Pancreas (tissue), 10 donors: ENCODE measurements at places on chromosomes 11 and 22.

GRCh38 chr11:46588131-46588530 is 5.7 kb downstream of the AMBRA1 start:
- DNase-seq, result peak; percentile 1

DNA sequence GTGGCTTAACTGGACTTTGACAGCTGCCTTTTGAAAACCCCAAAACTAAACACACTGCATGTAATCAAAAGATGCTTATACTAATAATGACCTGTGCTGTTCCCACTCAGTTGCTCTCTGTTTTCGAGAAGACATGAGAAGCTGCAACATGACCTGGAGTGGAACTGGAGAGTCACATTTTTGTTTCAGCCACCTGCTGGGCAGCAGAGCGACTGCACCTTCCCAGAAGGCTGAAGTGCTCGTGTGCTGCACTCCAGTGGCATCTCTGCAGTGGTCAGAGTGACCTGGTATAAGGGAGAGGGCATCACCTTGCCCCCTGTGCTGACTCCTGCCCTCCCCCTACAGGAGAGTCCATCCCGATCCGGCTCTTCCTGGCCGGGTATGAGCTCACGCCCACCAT is 8.6 kb downstream of the THYN1 start:
- no peak for DNase-seq

GRCh38 chr11:8167796-8168195 is 1.0 kb downstream of the RIC3 start:
- DNase-seq, result no peak

DNA sequence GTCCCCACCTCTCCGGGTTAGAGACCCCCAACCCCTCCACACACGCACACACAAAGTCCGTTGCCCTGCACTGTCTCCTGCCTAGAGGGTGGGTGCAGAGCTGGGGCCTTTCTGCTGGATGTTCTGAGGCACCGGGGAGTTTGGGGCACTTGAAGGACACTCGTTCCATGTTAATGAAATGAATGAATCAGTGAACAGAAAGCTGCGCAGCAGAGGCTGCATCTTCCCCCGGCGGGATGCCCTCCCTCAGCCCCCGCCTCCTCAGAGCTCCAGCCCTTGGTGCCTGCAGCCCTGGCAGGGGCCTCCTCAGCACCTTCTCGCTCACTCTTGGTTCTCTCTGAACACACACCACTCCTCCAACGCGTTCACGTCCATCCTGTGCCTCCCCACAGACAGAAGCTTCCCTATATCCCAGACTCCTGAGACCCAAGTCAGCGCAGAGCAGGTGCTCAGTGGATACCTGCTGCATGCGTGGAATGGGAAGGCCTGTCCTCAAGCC is 611.9 kb downstream of the TBC1D22A start:
- DNase-seq, result no peak

- peak; percentile 63 for DNase-seq
These were observed at the start of gene TSPAN18 for GRCh38 chr11:44726283-44727113. Gene TSPAN18, plus strand, starts transcription at chr11:44726962. Its CDS starts 179,455 bp downstream, at chr11:44906417.

DNA sequence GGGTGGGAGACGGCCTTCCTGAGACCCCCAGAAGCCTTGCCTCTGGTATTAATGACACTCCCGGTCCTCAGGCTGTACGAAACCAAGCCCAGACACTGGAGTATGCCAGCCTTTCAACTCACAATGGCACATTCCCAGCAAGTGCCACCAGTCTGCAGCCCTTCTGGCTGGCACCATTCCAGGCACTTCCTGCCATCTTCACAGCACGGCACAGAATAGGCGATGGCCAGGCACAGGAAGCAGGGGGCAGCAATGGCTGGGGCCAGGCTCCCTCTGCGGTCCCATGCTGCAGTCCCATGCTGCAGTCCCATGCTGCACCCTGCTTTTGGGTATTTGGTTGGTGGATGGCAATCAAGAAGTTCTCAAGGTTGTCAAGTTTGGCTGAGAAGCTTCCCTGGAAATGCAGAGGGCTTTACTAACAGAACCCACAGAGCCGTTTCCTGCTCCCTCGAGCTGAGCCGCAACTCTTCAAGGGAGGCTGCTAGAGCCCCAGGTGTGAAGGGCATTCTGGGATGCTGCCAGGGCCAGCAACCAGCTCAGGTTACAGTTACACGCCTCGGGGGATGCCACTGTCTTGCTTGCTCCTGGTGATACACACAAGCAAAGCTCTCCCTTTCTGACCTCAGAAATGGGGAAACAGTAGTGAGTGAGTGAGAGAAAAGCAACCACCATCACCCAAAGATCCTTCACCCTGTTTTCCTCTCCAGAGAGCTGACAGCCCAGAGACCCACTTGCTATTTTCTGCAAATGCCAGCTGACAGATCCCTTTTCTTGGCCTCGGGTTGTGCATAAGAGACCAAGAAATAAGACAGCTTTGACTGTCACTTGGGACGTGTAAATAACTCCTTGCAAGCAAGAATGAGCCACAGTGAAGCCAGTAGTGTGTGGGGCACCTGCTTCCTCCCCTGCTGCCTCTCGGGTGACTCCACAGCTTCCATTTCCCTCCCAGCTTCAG is 23.9 kb downstream of the LRFN4 start:
- no peak for DNase-seq
